T follicular helper cell (primary cell): ENCODE measurements at places on chromosomes 13 and 19.

DNA sequence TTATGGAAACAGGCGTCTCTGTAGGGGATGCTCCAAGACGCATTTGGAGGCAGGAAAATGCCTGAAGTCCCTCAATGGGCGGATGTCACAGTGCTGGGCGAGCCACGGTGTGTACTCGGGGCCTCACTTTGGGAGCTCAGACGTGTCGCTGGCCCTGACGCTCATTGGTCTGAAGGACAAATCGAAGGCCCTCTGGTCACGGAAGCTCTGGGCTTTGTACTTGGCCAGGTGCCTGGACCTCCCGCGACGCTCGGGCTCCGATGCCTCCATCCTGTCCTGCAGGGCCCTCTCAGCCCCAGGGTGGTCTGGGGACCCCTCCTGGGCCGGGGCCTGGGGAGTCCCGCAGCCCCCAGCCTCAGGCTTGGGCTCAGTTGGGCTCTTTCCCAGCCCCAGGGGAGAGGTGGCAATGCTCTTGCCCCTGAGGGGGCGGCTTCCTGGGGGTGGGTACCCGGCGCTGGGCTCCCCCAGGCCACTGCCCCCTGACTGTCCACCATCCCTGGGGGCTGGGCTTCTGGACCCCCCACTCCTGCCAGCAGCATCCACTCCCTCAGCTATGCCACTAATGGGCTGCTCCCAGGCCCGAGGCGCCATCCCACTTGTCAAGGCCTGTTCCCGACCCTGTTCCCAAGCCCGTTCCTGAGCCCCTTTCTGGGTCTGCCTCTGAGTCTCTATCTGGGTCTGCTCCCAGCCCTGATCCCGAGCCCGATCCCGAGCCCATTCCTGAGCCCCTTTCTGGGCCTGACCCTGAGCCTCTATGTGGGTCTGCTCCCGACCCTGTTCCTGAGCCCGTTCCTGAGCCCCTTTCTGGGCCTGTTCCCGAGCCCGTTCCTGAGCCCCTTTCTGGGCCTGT lies 39.5 kb upstream of the GRTP1 start:
- no peak for DNase-seq

GRCh38 chr13:41268764-41269163 lies 5.4 kb upstream of the MTRF1 start:
- DNase-seq = no peak

DNA sequence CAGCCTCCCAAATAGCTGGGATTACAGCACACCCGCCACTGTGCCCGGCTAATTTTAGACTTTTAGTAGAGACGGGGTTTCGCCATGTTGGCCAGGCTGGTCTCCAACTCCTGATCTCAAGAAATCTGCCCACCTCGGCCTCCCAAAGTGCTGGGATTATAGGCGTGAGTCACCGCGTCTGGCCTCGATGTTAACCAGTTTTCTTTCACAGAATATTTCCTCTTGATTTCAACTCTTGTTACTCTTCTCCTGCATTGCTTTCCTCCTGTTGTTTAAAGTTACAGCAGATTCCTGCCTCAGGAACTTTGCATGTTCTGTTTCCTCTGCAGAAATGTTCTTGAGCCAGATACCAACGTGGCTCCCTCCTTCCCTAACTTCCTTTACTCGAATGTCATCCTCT lies 3.7 kb upstream of the PEX11G start:
- no peak for DNase-seq

DNA sequence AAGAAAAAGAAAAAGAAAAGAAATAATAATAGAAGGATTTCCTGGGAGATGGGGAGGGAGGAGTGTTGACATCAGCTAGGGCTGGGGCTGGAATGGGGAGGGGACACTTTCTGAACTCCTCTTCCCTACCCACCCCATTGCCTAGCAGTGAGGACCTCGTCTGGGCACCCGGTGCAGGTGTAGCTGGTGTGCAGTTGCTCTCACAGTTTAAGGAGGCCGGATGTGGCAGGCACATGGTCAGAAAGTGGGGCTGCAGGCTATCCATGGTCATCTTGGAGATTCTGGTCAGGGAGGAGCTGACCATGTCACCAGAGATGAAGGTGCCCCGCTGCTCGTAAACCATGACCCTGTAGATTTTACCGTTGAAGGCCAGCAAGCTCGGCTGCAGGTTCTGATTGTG lies 8.5 kb upstream of the TUBB4A start:
- no peak for DNase-seq

DNA sequence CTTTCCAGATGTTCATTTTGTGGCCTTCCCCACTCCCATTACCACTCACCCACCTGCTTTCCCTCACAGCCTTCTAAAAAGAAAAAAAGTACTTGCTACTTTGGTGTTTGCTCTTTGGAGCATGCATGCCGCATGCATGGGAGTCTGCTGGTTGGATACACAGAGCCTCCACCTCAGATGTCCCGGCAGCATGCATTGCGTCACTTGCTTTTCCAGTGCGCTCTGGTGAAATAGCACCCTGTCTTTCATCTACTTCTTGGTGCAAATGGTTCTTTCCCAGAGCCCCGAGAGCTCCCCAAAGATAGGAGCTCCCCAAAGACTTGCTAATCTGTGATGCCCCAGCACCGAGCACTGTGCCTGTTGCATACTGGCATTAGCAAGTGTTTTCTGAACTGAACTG lies 333.2 kb upstream of the ZNF507 start:
- DNase-seq = no peak

GRCh38 chr19:13681509-13681908 lies 82.8 kb upstream of the MRI1 start:
- no peak for DNase-seq

DNA sequence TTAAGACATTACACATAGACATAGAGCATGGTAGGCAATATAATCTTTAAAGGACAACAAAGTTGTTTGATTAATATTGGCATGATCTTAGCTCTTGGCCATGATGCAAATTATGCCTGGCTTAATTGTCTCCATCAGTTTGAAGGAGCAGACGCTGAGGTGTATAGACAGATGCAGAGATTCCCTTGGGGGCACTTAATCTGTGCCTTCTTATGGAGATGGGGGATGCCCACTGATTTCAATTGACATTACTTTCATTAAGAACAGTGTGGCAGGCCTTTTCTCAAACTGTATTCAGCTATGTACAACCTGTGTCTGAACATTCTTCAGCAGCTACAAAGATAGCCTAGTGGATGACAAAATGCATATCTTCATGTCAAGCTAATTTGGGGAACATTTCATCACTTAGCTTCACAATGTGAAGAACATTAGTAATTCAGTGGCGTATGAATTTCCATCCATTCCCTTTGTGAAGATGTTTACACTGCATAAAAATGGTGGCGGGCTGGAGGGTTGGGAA lies 85.3 kb upstream of the MYCBP2 start:
- no peak for DNase-seq

DNA sequence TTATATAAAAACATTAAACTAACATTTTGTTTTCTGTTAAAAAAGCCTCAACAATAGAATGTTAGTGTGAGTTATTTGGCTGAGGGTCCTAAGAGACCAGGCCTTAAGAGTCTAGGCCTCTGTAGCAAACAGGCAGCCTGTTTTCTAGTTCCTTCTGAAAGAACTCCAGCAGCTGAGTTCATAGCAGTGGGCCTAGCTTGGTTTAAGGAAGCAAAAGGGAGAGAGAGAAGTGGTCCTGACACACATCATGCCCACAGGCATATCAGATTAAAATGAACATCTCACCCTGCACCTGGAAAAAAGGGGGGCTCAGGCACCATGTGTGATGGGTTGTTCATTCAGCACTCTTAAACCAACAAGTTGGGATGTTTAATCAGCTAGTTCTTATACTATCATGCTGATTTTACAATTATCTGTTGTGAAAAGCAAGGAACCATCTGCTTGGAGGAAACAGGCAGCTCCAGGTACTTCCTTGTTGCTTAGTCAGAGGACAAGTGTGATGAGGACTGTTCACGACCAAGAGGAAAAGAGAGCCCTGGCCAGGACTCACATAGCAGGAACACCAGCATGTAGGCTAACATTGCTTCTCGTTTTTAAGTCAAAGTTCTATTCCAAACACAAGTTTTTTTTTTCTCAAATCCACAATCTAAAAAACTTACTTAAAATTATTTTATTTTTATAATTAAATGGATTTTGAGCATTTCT lies 81.3 kb upstream of the FRY start:
- DNase-seq = no peak

DNA sequence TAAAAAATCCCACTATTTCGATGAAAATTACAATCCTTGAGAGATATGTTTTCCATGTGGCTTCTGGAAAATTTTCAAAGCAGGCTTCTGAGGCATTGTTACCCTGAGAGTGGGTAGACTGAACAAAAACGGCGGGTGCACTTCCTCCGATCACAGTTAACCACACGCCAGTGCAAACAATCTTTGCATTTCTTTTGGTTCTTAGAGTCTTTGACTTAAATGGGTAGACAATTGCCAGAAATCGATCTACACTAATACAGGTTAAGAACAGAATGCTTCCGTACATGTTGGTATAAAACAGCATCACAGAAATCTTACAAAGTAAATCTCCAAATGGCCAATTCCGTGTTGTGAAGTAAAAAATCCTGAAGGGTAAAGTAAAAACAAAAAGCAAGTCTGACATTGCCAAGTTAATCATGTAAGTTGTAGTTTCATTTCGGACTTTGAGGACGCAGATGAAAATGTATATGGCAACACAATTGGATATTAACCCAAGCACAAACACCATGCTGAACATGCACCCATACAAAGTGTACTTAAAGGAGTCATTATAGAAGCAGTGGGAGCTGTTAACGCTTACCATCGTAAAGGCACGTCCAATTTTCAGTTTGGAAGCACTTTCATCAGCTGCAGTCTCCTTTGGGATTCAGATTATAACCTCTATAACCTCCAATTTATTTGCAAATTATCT lies 927 bp downstream of the LPAR6 start:
- no peak for DNase-seq

- no peak for DNase-seq
These were observed 12.0 kb downstream of the MLLT1 start for GRCh38 chr19:6267552-6268381.

GRCh38 chr19:30284885-30285284 lies 87.3 kb upstream of the ZNF536 start:
- DNase-seq = no peak

GRCh38 chr13:50006426-50007135 lies 8.7 kb upstream of the KCNRG start:
- no peak for DNase-seq

GRCh38 chr13:31773538-31773937 lies 34.2 kb downstream of the RXFP2 start:
- no peak for DNase-seq

DNA sequence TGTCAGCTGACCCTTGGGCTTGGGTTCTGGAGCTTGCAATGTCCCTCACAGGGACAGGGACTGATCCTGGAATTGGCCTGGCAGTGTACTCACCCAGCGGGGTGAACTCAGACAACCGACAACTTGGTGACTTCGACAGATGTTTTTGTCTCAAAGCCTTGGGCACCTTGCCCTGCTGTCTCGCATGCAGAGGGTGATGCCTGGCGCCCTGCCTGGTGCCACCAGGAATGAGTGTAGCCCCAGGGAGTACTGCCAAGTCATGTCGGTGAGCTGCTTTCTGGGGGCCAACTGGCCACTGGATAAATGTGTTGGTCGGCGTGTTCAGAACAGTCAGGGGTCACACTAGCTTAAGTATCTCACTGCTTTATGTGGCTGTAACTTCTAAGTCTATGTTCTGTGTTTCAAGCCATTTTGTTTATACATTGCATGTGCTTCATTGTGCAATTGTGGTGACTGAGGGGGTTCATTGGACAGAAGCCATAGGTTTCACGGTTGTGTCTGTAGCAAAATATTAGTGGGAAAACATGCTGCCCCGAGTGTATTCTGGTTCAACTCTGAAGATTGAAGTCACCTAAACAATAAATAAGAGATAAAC lies 96.3 kb upstream of the TNFSF11 start:
- DNase-seq = no peak

DNA sequence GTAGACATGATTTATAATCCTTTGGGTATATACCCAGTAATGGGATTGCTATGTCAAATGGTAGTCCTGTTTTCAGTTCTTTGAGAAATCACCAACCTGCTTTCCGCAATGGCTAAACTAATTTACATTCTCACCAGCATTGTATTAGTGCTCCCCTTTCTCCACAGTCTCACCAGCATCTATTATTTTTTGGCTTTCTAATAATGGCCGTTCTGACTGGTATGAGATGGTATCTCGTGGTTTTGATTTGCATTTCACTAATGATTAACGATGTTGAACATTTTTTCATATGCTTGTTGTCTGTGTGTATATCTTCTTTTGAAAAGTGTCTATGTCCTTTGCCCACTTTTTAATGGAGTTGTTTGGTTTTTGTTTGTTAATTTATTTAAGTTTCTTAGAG lies 165.1 kb downstream of the PDS5B start:
- DNase-seq = no peak

DNA sequence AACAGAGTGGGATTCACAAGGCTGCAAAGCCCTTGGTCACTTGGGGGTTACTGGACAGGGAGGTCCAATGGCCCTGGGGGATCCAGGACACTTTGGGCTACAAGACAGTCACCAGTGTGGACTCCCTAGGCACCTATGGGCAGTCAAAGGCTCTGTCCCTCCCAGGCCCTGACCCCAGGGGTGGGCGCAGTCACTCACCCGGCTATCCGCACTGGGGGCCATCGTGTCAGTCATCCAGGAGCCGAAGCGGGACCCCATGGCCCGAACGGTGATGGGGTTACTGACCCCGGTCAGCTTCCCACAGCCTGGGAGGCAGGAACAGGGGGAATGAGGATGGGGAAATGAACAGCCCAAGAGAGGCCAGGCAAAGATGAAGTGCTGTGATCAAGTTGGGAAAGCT lies 21.5 kb downstream of the PIN1 start:
- no peak for DNase-seq

DNA sequence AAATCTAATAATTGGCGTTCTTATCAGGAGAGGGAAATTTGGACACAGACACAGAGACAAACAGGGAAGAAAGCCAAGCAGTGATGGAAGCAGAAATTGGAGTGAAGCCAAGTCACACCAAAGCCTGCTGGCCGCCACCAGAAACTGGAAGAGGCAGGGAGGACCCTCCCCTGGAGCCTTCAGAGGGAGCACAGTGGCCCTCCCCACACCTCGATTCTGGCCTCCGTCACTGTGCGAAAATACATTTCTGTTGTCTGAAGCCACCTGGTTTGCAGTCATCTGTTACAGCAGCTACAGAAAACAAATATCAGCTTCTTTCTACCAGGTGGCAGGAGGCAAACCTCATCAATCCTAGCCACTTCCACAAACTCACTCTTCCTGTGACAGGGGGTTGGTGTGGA lies 8.3 kb upstream of the TLE6 start:
- DNase-seq = no peak

- no peak for DNase-seq
These were observed 3.5 kb downstream of the HS6ST3 start for GRCh38 chr13:96093296-96094006.

- no peak for DNase-seq
These were observed 697 bp upstream of the DGKH start for GRCh38 chr13:42047561-42048341.

GRCh38 chr13:26956522-26957142 lies 196.0 kb upstream of the GPR12 start:
- DNase-seq = no peak

DNA sequence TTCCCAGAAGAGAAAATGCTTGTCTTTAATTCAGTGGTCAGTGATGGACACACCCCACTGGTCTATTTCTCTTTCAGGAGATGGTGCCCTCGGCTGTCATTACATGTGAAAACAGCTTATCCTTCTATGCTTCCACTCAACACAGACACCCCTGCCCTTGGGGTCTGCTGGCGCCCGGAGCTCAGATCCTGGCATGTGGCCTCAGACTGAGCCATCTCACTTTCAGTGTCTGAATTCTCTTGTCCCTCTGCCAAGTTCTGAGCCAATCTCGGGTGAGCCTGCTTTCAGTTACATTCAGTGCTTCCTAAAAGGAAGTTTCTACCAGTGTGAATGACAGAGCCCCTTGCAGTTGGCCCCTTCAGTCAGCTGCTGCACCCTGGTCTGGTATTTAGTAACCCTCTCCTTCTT lies 293.6 kb downstream of the DNAJC15 start:
- no peak for DNase-seq
